Omental fat pad (tissue), 4 donors: ENCODE measurements at places on chromosomes 2 and 18.

GRCh38 chr2:8389431-8390108 lies 292.3 kb upstream of the ID2 start:
- no peak for DNase-seq

DNA sequence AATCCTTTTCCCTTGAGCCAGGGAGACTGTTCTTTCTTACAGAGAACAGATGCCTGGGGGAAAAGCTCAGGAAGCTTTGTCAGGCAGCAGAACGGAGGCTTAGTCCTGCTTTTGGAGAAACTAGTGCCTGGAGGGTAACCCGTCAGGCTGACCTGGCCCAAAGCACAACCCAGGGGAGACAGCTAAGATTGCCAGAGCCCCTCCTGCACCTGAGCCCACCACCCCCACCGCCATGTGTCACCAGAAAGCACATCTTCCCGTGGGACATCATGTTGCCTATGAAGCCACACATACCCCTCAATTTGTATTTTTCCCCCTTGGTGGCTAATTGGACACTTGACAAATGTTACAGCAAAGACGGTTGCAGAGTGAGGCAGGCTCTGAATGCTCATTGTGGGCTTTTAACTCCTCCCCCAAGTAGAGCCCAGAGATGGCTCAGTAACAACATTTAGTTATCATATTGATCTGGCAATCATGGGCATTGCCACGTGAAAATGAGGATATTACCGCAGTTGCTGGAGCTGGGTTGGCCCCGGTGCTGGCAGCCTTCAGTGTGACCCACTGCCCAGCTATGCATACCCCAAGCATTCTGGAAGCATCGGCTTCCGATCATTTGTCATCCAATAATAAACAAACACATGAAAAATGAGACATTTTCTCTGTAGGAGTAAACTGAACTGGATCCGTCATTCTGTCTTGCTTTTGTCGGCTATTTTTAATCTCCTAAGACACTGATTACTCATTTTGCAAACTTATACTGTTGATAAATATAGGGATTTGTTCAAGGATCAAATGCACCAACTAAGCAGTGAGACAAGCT lies 229.5 kb downstream of the ATAD2B start:
- DNase-seq, result no peak

DNA sequence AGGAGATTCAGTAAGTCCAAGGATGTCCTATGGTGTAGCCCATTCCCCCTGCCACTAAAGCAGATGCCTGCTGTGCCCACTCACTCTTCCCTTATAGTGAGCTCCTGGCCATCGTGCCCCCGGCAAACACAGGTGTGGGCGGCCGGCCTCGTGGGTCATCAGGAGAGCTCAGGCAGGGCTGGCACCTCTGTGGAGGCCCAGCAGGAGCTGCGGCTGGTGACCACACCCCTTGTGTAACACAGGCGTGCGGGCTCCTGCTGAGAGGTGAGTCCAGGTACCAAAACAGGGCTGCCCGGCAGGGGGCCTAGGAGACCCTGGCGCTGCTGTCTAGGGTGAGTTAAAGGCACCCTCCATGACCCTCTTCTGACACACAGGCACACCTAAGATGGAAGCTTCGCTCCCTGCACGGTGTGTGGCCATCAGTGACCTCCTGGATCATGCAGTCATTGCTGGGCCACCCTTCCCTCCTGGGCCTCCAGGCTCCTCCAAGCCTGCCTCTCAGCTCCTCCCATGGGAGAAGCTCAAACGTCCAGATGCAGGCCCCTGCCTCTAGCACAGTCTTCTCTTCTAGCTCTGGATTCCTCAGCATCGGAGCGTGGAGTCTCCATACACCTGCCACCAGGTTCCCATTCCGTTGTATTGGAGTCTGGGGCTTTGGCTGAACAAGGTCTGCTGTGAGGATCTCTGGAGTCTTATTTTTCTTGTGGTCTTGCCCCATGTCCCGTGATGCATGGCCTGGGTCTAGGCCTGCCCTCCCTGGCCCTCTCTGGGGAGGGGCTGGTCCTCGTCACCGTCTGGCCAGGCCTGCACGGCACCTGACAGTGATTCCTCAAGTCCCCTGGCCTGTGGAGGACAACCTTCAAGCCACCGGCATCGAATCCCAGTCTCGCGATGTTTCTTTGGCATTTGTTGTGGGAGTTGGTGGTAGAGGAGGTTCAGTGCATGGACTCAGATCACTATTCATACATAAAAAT lies 246.9 kb downstream of the ACKR3 start:
- DNase-seq, result no peak

GRCh38 chr18:41532344-41533086 lies 422.5 kb upstream of the PIK3C3 start:
- no peak for DNase-seq

DNA sequence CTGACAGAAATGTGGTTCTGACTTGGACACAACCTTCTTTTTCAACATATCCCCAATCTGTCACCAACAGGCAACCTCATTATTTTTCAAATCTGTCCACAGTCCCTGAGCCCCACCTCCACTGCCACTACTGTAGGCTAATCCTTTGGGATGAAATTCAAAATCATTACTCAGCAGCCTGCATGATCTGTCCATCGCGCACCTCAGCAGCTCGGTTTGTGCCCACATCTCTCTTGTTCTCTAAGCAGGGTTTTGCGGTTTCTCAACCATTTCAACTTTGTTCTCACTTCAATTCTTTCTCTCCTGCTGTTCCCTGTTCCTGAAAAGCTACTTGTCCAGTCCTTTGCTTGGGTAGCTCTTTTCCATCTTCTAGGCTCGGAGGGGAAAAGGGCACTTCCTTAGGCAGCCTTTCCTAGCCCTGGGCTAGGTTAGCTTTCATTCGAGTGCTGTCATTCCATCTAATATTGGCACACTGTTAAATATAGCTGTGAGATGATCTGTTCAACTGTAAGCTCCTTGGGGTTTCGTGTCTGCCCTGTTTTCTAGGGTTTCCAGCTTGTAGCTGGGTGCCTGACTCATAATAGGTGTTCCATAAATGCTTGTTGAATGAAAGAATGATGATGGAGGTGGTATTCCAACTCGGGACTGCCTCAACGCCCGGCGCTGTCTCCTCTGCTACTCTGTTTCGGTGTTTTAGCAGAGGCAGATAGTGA lies 653 bp upstream of the ANKAR start:
- no peak for DNase-seq

- DNase-seq, result no peak
Measured at GRCh38 chr2:131519466-131519865, 8.2 kb upstream of the CCDC74A start.

DNA sequence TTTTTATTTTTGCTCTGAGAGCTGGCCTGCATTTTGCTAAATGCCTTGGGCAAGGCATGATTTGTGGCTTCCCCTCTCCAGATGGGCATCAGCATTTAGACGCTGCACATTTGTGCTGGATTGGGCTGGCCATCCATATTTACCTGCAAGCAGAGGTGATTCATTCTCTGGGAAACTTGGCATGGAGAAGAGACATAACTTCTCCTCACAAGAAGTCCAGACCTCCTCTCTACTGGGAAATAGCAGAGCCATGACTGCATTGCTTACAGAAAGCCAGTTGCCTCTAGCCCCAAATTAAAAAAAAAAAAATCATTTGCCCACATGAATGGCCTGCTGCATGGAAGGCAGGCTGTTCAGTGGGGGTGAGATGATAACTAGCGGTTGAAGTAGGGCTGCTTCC lies 120.1 kb downstream of the ACTR3 start:
- no peak for DNase-seq

- no peak for DNase-seq
Measured at GRCh38 chr2:219459460-219460311, 25.0 kb downstream of the SPEG start.

DNA sequence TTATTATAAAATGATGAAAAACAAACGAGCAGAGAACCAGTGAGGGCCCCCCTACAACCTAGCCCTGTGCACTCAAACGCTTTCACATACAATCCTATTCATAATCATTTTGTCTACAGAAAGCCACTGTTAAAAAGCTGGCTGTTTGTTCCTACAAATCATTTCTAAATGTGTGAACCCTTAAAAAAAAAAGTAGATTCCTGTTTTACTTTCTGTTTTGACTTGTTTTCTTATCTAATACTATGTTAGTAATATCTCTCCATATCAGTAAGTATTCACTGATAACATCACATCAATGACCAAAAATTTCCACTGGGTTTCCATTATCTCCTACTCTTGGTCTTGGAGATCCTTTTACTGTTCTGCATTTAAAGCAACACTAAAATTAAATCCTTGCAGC lies 128.8 kb upstream of the TTC39C start:
- DNase-seq, result no peak

- no peak for DNase-seq
Measured at GRCh38 chr2:74406035-74406434, 15.4 kb downstream of the C2orf81 start.

GRCh38 chr18:62778976-62779869 lies 63.9 kb downstream of the PHLPP1 start:
- DNase-seq, result no peak

- no peak for DNase-seq
Measured at GRCh38 chr2:205311201-205311600, 371.1 kb upstream of the NRP2 start.

GRCh38 chr2:8475349-8476031 lies 206.4 kb upstream of the ID2 start:
- DNase-seq, result no peak

DNA sequence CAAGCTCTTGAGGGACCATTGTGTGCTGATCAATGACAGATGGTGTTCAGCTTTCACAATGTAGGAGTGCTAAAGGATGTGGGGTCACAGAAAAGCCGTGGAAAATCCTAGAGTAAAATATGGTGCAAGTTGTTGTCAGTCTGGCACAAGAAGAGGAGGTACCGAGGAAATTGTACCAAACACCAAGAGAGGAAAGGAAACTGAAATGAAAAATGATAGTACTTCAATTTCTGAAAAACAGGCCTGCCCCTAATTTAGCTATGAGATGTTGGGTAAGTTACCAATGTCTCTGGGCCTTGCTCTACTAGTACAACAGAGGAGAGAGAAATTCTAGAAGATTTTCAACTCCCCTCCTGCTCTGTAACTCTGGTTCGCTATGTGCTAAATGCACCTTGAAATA lies 78.8 kb upstream of the PELI1 start:
- no peak for DNase-seq

- DNase-seq, result no peak
Measured at GRCh38 chr2:27929916-27930486, 39.5 kb downstream of the BABAM2 start.

GRCh38 chr18:51563396-51563795 lies 365.9 kb upstream of the MEX3C start:
- DNase-seq, result no peak

GRCh38 chr2:120630031-120630701 lies 105.5 kb upstream of the GLI2 start:
- DNase-seq, result no peak

DNA sequence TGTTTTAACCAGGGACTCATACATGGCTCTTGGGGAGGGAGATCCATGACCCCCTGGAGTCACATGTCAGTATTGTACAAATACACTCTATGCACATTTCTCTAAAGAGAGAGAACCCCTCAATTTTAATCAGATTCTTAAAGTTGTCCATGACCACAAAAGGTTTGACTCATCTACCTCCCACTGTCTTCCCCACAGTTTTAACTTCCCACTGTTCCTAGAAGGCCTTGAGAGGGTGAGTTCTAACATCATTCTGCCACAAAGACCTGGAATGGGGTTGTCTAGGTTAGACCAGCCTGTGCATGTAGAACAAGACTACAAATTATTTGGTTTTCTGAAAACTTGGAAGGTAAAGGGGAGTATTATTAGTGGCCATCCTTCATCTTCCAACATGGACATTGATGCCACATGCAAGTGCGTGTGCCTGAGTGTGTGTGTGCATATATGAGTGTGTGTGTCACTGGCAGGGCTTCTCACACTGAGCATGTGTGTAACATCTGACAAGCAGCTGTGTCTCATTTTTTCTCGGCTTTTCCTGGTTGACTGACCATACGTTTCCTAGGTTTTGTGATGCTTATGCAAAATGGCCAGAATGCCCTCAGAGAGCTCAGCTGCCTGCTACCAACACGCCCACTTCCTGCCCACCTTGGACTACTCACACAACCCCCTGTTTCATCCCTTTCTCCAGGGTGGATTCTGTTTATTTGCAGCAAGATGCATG lies 94.6 kb upstream of the LGALSL start:
- DNase-seq, result no peak
